Naive B cell (primary cell): ENCODE measurements at places on chromosomes 7 and 10. TPM values are rescaled to one million over a fixed set of nuclear protein-coding genes. Genes with fewer than 3 reads are reported as not detected.

- no peak for DNase-seq
Measured at GRCh38 chr7:46999866-47000265, 582.0 kb downstream of the TNS3 start.

DNA sequence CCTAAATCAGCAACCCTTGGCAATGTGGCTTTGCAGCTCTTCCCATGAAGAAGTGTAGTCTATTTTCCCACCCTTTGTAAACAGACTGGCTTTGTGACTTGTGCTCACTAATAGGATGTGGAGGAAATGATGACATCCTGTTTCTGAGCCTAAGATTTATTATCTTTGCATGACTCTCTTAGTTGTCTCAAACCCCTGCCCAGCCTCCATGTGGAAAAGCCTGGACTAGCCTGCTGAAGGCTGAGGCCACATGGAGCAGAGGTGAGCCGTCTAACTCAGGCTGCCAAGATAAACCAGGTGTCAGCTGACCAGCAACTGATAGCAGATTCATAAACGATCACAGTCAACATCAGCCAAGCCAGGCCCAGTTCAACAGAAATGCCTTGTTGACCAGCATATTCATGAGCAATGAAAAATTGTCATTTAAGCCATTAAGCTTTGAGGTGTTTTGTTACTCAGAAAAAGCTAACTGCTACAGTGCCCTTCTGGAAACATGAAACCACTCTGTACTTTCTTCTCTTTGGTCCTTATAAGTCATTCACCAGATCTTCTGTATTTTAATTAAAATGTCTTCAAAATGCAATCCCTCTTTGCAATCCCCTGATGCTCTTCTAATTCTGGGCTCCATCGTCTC lies 586.3 kb upstream of the ANKRD30A start:
- DNase-seq = no peak

DNA sequence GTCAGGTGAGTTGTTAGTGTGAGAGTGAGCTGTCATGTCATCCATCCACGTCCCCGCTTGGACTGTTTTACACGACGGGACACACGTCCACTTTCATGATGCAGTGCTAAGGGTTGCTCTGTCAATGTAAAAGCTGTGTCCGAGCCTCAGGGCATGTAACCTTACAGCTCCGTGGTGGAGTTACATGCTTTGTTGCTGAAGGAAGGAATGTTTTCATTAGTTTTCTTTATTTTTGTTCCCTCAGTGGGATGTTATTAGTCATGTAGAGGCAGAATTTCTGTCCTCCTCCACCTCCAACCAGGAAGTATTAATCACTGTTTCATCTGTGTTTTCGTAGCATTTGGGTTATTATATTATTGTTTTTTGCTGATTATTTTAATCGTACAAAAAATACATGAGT lies 88.6 kb downstream of the NRG3 start:
- no peak for DNase-seq

GRCh38 chr7:100691676-100692577 lies 2.1 kb downstream of the GIGYF1 start:
- DNase-seq = peak; percentile 75

GBX1 gene
- polyA plus RNA-seq = not detected

- no peak for DNase-seq
Measured at GRCh38 chr7:74376256-74377036, 77.3 kb upstream of the GTF2IRD1 start.

WNT16 gene
- polyA plus RNA-seq = 3.0 TPM

- DNase-seq = no peak
Measured at GRCh38 chr10:127280446-127280845, 84.1 kb upstream of the INSYN2A start.
